Ecto neural progenitor cell (in vitro differentiated cells): ENCODE measurements at places on chromosomes 5 and 9.

GRCh38 chr9:108934323-108934893 is at the start of gene ABITRAM:
Gene ABITRAM (plus strand): TSS chr9:108934400. CDS start chr9:108934487, 87 bp downstream.
- DNase-seq: peak; percentile 88

GRCh38 chr5:172858990-172859811 is 25.1 kb downstream of the ERGIC1 start:
- no peak for DNase-seq

DNA sequence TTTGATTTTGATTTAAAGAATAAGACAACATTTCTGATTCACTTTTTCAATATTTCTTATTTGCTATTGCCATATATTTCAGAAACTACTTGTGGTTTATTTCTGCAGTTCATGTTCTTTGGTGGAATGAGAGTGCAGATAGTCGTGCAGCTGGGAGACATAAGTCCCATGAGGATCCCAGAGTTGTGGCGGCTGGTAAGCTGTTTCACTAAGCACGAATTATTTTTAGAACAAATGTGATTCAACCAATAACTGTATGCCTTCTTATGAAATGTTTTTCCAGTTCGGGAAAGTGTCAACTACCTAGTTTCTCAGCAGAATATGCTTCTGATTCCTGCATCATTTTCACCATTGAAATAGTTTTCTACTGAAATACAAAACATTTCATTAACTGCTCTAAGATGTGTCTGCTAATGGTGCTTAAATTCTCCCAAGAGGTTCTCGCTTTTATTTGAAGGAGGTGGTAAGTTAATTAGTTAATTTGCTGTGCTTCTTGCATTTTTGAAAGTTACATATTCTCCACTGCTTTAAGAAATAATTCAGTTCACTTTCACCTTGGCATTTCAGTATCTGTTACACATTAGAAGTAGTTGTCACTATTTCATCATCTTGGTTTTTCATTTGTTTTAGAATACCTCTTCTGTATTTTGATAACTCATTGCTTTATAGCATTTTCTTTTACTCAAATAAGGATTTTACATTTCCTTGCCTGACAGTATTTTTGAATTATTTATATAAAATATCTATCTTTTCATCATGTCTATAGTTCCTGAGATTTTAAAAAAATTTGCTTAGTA is 9.0 kb downstream of the NIPSNAP3B start:
- DNase-seq: no peak

DNA sequence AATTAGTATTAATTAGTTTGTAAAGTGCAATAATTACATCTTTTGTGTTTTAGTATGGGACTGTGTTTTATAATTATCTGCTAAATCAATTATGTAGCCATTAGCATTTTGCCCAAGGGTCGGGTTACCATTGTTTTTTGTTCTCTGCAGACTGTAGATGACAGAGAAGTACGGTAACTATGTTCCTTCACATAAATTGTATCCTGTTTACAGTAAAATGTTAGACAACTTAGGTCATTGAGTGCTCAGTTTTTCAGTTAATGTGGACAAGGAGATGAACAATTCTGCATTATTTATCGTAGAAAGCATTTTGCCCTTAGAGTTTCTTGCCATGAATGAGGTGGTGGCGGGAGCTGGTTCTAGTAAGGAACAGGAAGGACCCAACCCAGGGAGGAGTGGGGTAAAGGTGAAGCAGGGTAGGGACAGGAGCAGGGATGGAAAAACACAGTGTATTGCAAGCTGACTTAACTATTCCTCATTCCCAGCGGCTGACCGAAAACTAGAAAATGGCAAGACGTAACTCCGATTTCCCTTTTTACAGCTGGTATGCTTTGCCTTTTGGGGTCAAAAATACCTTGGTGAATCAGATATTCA is 243.7 kb upstream of the SLC24A2 start:
- DNase-seq: no peak

GRCh38 chr5:2748179-2748860 is 3.2 kb downstream of the IRX2 start:
- no peak for DNase-seq

DNA sequence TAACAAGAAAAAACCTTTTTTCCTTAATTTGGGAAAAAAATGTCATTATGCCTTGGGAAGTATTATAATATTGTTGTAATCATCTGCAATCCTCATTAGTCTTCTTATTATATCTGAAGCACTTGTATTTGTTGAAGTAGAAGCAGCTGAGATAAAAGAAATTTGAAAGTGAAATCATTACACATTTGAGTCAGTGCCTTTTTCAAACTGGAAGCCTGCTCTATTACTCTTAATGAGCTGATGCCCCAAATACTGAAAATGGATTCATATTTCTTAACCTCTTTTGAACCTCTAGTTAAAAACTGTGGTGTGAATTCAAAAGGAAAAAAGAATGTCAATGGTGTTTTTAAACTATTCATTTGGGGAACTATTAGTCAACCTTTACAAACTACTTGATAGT is 1027.7 kb downstream of the NR2F1-AS1 start:
- DNase-seq: no peak

DNA sequence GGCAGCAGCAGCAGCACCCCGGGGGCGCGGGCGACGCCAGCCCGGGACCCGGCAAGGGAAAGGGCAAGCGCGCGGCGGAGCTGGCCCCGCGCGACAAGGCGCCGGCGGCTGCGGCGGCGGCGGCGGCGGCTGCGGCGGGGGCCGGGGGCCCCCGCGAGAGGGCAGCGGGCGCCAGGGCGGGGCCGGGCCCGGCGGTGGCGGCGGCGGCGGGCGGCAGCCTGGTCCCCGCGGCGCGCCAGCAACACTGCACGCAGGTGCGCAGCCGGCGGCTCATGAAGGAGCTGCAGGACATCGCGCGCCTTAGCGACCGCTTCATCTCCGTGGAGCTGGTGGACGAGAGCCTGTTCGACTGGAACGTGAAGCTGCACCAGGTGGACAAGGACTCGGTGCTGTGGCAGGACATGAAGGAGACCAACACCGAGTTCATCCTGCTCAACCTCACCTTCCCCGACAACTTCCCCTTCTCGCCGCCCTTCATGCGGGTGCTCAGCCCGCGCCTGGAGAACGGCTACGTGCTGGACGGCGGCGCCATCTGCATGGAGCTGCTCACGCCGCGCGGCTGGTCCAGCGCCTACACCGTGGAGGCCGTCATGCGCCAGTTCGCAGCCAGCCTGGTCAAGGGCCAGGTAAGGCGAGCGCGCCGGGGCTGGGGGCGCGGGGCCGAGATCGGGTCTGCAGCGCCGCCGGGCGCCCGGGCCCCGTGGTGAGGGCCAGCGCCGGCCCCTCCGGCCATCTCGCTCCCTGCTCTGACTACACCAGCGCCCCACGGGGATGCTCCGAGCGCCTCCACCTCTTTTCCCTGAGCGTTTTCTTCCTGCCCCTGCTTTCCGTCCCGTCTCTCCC is at the start of gene UBE2QL1:
UBE2QL1 (plus strand) TSS at position 238 of the 843 bp plus-strand sequence; CDS start at position 273, 35 bp downstream.
- peak; percentile 64 for DNase-seq

DNA sequence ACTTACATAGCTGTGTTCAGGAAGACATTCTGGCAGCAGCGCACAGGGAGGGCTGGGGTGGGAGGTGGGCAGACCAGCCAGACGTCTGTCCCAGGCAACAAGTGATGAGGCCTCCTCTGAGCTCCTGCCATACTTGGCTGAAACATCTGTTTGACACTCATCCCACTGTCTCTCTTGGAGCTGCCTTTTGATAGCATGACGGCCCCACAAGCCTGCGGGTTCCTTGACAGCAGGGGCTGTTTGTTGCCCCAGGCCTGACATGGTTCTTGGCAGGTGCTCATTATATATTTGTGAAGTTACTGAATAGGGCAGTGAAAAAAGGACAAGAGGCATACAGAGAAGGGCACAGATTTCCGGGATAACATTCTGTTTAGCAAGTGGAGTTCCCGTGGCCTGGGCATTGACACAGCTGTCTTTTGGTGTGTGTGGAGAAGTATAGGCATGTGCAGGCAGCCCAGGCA is 22.2 kb upstream of the B4GALT1 start:
- DNase-seq: no peak

GRCh38 chr9:18362901-18363685 is 110.9 kb upstream of the ADAMTSL1 start:
- DNase-seq: no peak
